ENCODE measurements at places on chromosomes 1 and 21.

DNA sequence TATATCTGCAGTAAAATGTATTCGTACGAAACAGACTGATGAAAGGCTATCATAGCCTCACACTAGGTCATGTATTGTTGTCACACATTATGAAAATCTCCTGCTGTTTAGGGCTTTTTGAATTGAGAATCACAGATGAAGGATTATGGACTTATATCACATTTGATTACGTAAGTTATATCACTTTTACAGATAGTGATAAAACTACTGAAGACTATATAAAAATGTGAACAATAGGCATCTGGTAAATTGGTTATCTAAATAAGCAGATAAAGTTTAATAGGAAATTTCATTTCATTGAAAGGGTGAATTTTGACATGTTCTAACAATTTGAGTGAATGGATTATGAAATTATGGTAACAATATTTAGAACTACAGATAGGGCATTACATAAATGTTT, 20.0 kb downstream of the LAMC1 start:
- no peak for DNase-seq

DNA sequence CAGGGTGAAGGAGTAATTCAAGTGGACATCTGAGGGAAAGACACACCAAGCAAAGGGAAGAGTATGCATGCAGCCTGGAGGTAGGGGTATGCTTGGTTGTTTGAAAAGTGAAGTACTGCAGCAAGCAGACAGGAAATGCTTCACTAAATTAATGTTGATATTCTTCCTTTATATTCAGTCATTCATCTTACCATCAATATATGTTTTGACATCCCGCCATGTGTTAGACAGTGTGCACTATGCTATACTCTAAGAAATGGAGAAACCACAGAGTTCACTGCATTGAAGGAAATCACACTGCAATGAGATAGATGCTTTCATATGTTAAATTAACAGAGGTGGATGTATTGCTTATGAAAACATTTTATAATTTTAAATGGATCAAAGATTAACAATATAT, 82.9 kb downstream of the HSPA13 start:
- no peak for DNase-seq

DNA sequence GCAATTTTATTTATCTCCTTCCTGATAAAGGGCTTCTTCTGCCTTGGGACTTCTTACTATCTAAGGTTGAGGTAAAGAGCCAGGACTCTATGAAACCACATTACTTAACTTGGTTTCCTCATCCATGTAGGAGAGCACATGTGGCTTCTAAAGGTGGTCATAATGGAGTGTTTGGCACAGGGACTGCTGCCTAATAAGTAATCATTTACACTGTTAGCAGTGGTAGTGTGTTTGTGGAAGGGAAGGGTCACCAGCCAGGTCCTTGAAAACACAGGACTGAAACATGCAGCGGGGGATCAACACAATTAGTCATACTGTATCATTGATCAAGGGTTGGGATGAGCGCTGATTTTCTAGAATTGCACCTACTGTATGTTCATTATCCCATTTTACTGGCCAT, 59.6 kb downstream of the UCK2 start:
- no peak for DNase-seq

DNA sequence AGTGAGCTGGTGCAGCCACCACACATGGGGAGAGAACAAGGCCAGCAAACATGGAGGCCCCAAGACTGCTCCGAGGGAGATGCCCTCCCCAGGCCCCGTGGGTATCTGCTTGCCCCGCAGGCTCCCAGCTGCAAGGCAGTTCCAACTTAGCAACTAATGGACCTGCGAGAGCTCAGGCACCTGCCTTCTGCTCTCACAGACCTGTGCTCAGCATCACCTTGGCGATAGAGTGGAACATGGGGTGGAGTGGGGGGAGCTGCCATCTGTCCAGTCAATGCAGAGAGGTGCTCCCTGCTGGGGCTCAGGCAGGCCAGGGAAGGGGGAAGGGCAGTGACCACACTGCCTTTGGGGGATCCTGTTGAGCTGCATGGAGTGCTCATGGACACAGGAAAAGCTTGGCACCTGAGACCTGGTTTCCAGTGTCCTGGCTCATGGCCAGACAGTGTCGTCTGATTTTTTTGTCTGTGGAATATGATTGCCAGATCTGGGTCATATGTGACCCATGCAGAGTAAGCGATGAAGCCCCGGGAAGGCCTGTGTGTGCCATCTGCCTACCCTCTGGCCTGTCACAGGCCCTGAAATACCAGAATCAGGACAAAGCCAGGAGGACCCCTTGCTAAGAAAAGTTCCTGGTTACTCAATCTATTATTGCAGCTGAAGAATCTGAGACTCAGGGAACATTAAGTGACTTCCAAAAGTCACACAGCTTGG, 39.9 kb upstream of the TENT5C start:
- no peak for DNase-seq

DNA sequence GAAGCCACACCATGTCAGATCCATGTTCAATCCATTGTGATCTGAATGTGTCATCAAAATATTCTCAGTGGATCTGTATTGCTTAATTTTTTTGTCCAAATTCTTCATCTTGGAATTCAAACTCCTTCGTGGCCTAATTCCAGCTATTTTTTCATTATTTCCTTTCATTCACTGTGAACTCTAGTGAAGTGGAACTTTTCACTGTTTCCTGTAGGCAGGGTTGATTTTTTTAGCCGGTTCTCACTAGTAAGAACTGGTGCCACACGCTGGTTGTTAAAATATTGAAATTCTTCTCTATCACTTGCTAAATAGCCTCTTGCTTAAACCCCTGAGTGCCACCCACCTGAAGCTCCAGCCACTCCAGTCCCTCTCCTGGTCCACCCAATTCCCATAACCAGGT, 7.6 kb upstream of the S100A11 start:
- DNase-seq: no peak

- DNase-seq: no peak
Observed at GRCh38 chr1:109814993-109815786, 51.5 kb upstream of the EPS8L3 start.
